ENCODE measurements at places on chromosomes 2 and 18.

GRCh38 chr2:151478011-151478410 lies 68.3 kb downstream of the RIF1 start:
- no peak for DNase-seq

DNA sequence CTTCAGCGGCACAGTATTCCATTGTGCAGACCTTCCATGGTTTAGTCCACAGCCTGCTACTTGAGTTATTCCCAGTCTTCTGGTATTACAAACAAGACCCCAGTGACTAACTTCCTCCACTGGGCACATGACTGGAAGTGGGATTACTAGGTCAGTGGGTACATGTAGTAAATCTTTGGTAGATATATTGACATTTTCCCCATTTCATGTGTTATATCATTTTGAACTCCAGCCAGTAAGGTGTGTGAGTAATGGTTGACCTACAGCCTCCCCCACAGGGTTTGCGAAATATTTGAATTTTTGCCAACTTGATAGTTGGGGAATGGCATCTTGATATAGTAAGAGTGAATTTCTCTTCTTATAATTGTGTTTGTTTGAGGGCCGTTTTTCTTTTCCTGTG lies 58.8 kb downstream of the RNF144A start:
- no peak for DNase-seq

DNA sequence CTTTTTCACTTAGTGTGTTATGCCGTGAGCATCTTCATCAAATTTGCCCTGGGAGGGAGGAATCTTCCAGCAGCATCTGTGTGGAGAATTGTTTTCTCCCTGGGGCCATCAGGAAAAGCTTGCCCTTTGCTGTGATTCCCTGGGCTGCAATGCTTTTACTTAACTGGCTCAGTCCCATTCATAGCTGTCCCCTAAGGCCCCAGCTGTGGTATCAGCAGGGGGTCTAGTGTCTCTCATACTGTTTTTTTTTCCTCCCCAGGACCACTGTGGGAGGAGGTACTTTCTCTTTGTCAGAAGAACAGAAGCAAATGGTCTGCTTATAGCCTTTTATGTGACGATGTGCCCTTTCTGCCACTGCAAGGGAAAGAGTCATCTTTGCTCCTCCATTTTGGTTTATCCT lies 176.8 kb upstream of the CELF4 start:
- no peak for DNase-seq

DNA sequence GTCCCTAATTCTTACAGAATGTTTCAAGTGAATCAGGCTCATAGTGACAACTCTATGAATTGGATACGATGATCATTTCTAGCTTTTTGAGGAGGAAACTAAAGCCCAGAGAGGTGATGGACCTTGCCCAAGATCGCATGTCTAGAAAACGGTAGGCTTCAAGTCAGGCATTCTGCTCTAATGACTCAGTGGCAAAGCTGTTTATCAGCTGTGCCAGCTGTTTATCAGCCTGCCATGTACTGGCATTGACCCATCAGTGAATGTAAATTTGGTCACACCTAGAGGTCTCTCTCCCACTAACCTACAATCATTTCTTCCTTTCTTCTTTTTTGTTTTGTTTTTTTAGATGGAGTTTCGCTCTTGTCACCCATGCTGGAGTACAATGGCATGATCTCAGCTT lies 6.1 kb upstream of the DAW1 start:
- DNase-seq: no peak

- DNase-seq: no peak
Observed at GRCh38 chr2:9053534-9053931, 50.0 kb upstream of the MBOAT2 start.

- DNase-seq: no peak
Observed at GRCh38 chr2:215693193-215693998, 257.5 kb upstream of the FN1 start.

- no peak for DNase-seq
Observed at GRCh38 chr18:4801151-4801550, 346.0 kb upstream of the DLGAP1 start.

GRCh38 chr2:73117441-73117840 lies 4.7 kb upstream of the RAB11FIP5 start:
- DNase-seq: no peak

DNA sequence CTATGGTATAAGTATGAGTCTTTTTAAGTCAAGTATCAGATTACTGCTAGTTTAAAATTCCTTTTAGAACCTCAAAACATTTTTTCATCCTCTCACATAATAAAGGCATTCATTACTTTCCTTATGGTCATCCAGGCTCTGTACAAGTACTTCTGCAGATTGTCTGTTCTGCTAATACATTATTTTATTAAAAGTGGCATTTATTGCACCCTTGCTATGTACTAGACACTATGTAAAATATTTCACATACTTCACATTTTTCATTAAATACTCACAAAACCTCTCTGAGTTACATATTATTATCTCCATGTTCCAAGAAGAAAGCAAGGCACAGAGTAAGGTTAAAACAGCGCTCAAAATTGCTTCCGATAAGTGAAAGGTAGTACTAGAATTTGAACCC lies 84.1 kb downstream of the RAPH1 start:
- DNase-seq: no peak

Data from left cardiac atrium (tissue), 4 donors.